ENCODE measurements at places on chromosomes 5 and 9.

GRCh38 chr9:114511978-114512874 is 7.0 kb upstream of the WHRN start:
- DNase-seq: no peak

- peak; percentile 33 for DNase-seq
These were observed 161.9 kb downstream of the MAPKAP1 start for GRCh38 chr9:125544988-125545651.

GRCh38 chr9:121744687-121745395 is 93.4 kb downstream of the DAB2IP start:
- no peak for DNase-seq

- DNase-seq: peak; percentile 56
These were observed 281.9 kb downstream of the NSG2 start for GRCh38 chr5:174327317-174327864.

DNA sequence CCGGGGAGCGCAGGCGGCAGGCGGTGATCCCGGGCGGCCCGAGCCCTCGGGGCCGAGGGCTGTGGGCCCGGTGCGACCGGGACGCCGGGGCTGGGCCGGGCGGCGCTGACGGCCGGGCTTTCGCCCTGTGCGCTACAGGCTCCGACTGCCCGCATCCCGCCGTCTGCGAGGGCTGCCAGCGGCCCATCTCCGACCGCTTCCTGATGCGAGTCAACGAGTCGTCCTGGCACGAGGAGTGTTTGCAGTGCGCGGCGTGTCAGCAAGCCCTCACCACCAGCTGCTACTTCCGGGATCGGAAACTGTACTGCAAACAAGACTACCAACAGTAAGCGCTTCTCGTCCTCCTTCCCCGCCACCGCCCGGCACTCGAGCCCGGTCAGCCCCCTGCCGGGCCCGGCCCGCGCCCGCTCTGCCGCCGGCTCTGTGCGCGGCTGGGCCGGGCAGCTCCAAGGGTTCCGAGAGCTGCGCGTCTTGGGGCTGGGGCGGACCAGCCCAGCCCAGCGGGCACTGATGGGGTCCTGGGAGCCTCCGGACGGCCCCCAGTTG is 1.6 kb downstream of the LMX1B start:
- peak; percentile 66 for DNase-seq

DNA sequence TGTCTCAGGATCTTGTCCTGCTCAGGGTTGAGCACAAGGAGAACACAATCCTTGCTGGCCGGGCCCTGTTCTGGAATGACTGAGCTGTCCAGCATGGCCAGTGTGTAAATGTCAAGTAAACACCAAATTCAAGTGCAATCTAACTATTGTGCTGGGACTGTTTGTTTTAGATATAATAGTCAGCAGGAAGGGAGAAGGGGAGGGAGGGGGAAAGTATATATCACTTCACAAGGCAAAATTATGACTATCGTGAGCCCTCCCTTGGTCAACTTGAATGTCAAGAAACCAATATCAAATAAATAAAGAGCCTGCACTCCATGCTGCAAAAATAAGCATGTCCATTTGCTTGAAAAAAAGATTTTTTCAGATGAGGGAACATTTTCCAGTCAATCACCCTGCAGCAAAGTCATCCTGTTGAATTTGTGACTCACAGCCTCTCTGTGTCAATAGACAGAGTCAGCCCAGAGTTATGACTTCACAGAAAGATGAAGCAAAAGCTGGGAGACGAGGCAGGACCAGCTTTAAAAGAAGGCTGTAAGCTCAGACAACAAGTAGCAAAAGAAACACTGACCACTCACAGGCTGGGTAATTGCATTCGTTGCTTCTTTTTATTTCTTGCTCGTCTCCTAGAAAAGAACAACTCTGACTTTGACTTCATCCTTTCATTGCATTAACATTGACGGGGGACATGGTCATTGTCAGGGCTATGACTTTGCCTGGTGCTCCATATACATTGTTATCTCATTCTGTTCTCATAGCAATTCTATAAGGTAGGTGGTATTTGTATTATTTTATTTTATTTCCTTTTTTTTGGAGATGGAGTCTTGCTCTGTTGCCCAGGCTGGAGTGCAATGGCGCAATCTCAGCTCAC is 15.3 kb upstream of the KLF4 start:
- peak; percentile 70 for DNase-seq
